ENCODE measurements at places on chromosomes 12 and 14.

GRCh38 chr14:51604073-51604472 is 47.6 kb upstream of the FRMD6 start:
- no peak for DNase-seq

DNA sequence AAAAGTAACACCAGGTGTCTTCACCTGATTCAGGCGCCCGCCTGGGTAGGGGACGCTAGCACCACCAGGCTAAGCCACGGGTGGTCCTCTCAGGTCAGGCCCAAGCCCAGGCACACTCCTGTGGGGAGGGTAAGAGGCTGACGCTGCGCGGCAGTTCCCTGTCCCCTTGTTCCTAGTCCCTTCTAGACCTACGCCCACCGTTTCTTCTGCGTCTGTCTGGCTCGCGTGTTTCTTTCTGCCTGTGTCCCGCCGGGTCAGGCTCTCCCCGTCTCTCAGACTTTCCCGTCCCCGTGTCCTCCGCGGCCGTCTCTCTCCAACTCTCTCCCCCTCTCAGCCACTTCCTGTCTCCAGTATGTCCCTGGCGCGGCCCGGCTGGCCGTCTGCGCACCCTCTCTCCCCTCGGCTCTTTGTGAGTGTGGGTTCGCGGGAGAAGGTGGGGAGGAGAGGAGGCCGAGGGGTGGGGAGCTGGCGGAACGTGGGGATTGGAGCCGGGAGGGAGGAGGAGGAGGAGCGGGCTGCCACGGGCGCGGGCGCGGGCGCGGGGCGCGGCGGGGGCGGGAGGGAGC is 3.1 kb upstream of the TNS2 start:
- DNase-seq = peak; percentile 33

GRCh38 chr14:68762953-68763764 is 29.7 kb downstream of the ZFP36L1 start:
- no peak for DNase-seq

GRCh38 chr14:48333221-48333920 is 658.0 kb upstream of the MDGA2 start:
- DNase-seq = no peak

DNA sequence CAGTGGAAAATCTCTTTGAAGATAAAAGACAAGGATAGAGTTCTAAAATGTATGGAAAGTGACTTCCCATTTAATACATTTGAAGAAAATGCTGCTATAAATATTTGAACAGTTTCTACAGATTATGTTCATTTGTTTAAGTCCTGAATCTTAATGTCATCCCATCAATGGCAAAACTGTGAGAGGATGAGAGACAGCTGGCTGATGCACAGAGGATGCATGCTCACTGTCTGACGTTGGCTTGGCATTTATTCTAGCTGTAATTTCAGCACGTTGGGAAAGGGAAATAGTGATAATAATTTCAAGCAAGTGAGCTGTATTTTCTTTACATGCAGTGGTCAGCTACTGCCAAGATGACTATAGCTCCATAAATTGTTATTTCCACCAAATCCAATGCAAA is 40.5 kb downstream of the PPFIA2 start:
- DNase-seq = no peak

- DNase-seq = no peak
Observed at GRCh38 chr12:81440001-81440400, 319.1 kb downstream of the PPFIA2 start.
